ENCODE measurements at places on chromosomes 1 and 21.

DNA sequence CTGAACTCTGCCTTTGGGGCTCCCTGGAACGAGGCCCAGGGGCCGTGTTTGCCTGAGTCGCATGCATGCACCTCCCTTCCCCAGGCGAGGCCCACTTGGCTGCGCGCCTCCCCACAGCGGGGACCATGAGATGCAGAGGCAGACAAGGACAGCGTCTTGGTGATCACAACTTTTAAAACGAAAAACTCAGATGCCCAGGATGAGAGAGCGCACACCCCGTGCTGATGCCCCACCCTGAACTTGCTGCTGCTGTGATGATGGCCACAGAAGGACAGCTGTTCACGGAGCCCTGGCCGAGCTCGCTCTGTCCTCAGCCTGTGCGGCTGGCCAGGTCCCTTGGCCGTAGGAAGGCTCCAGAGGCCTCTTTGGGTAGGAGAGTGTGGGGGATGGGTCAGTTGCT, 11.4 kb upstream of the PRMT2 start:
- no peak for DNase-seq

DNA sequence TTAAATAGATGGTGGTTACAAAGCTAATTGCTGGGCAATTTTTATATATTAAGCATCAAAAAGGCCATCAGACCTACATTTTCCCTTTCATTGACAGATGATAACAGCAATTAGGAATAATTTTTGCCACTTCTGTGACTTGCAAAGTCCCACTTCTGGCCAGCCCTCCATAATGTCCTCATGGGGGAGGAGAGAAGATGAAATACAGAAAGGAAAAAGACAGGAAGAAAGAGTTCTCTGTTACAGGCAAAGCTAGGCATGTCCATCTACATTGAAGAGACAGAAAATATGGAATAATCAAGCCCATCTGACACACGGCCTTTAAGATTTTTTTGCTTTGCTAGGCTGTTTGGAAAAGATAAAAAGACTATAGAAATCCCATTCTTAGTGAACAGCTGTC, 108.0 kb downstream of the ENAH start:
- DNase-seq = no peak

DNA sequence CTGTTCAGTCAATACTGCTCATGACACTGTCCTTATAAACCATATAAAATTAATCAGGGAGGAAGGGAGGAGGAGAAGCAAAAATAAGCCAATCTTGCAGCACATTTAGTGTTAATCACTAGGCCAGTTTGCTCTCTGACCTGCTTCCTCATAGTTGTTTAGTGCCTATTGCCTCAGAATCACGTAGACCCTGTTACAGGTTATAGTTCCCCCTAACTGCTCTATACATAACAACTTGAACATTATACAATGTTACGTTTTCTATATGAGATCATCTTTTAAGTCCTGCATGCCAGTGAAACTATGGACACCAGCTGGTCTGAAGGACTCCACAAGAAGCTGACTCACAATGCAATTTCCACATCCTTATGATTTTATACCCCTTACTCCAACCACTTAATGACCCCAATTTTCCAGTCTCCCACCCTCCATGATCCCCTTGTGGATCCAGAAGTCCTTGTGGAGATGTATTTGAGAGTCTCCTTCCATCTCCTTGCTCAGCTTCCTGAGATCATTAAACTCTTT, 34.9 kb upstream of the TACSTD2 start:
- DNase-seq = no peak

DNA sequence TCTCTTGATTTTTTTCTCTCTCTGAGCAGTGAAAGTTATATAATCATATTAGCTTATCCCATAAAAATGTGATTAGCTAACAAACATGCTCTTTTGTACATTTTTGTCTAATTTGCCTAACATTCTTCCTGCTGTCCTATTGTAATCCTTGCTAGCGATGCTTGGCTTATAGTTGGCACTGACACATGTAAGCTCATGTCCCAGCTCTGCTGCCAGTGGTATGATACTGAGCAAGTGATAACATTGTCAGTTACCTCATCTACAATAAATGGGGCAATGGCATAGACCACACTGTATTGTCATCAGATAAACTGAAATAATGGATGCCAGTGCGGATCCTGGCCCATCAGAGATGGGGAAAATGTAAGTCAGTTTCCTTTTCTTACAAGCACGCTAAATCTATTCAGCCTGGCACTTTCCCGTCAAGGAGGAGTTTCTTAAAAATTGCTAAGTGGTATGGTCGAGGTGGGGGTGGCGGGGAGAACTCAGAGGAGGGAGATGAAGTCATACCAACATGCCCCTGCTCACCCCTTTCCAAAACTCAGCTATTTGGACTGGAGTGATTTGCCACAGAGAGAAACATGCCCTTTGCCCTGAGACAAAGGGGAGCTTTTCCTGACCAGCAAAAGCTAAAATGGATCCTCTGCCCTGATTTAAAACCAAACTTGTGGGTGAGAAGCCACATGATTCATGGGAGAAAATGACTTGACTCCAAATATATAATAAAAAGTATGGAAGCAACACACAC, 1.3 kb downstream of the FYB2 start:
- DNase-seq = no peak

DNA sequence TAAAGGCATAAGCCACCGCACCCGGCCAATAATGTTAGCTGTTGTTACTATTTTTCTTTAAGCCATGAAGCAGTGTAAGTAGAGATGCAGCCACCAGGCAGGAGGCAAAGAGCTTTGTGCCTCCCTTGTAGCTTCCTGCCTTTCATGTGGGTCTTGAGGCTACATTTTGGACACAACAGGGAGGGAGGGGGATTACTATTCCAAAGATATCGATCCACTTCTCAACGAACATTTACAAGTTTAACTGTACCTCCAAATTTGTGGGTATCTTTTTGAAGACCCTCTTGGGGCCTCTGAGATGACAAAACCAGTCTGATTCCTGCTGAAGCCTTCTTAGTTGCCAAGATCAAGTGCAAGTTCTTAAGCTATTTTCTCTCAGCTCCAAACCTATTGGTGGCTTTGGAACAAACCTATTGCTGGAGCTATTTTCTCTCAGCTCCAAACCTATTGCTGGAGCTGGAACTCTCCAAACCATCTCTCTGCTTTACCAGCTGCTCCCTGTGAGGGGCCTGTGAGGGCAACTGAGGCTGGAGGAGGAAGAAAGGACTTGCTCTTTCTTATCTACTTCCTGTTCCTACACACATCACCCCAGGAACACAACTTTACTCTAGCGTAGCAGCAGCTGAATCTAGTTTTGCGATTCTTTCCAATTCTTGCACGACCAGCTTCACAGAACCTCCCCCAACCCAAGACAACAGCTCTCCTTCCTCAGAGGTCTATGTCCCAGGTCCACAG, 16.1 kb upstream of the RCAN3 start:
- no peak for DNase-seq

DNA sequence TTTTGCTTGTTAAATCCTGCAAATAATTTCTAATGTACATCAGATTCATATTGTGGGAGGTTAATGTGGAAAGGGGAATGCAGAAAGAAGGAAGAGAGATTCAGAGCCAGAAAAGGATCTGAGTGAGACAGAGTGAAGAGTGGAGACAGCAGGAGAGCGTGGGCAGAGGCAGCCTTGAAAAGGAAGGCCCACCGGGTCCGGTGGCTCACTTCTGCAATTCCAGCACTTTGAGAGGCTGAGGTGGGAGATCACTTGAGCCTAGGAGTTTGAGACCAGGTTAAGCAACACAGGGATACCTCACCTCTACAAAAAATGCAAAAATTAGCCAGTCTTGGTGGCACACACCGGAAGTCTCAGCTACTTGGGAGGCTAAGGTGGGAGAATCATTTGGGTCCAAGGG, 222.0 kb upstream of the RAB4A start:
- no peak for DNase-seq
